ENCODE measurements at places on chromosomes 1 and 21. TPM values are rescaled to one million over a fixed set of nuclear protein-coding genes. Genes with fewer than 3 reads are reported as not detected.

DUSP10 gene
- total RNA-seq = 14.3 TPM

C1orf87 gene
- total RNA-seq = not detected

SLC26A9 gene
- total RNA-seq = not detected

PEF1 gene
- total RNA-seq = 63.1 TPM

AIRE gene
- total RNA-seq = not detected

FCAMR gene
- not detected for total RNA-seq

ERVH48-1 gene
- 0.31 TPM for total RNA-seq

KRTAP10-7 gene
- not detected for total RNA-seq

GIPC2 gene
- 0.62 TPM for total RNA-seq
